ENCODE measurements at places on chromosomes 11 and 22. TPM values are rescaled to one million over a fixed set of nuclear protein-coding genes. Genes with fewer than 3 reads are reported as not detected.

APBB1 gene
- 60.6 TPM for total RNA-seq

GLB1L3 gene
- total RNA-seq = not detected

APOBEC3F gene
- 4.3 TPM for total RNA-seq

SLC37A2 gene
- total RNA-seq = 5.5 TPM

Measured in myometrial cell (primary cell).